Right cardiac atrium (tissue), 5 donors: ENCODE measurements at places on chromosomes 6 and 20. TPM values are rescaled to one million over a fixed set of nuclear protein-coding genes. Genes with fewer than 3 reads are reported as not detected.

Gene LHFPL5
- total RNA-seq, result not detected

Gene CGA
- total RNA-seq, result 0.94 TPM

Gene MRPS18A
- total RNA-seq, result 39.0 TPM

Gene DNAH8
- not detected for total RNA-seq

Gene ITCH
- 46.1 TPM for total RNA-seq

Gene RAB44
- 0.06 TPM for total RNA-seq

Gene SAMD10
- 3.9 TPM for total RNA-seq

Gene ANGPT4
- not detected for total RNA-seq

Gene CALHM4
- total RNA-seq, result not detected

Gene TLDC2
- not detected for total RNA-seq
